T-helper 17 cell (primary cell): ENCODE measurements at places on chromosomes 2 and 18. TPM values are rescaled to one million over a fixed set of nuclear protein-coding genes. Genes with fewer than 3 reads are reported as not detected.

The LYG2 gene
- not detected for total RNA-seq

The HNMT gene
- 0.60 TPM for total RNA-seq

The MAP3K19 gene
- not detected for total RNA-seq

The CD8A gene
- not detected for total RNA-seq

The SP140L gene
- 85.6 TPM for total RNA-seq

The CCDC148 gene
- total RNA-seq: not detected

DNA sequence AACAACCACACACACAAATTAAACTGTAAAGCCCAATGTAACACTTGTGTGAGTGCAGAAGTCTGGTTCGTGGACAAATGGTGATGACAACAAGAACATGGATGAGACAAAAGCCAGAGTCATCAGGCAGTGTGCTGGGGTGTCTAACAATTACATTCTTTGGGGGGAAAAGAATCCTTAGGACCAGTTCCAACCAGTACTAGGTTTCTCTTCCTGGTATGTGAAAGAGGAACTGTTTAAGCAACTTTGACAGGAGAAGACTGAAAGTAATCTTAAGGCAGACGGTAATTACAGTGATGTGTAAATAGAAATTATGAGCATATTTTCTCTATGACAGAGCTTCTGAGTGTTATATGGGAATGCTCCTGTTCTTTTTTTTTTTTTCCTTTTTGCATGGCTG lies 133.4 kb downstream of the AFF3 start:
- no peak for DNase-seq

DNA sequence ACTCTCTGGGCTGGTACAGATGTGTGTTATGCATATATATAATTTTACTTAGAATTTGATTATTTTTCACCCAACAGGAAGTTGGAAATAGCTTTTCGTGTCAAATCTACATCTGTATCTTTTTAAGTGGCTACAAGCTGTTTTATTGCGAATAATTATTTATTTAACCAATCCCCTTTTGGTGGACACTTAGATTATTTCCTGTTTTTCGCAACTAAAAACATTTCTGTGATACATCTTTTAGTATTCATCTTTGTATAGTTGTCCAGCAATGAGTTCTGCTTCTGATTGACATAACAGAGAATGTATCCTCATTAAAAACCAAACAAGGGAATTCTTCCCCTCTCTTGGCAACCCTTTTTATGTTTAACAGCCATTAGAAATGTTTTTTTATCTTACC lies 16.6 kb downstream of the SEC11C start:
- no peak for DNase-seq

- no peak for DNase-seq
These were observed 368.6 kb upstream of the TFPI start for GRCh38 chr2:187922846-187923245.

DNA sequence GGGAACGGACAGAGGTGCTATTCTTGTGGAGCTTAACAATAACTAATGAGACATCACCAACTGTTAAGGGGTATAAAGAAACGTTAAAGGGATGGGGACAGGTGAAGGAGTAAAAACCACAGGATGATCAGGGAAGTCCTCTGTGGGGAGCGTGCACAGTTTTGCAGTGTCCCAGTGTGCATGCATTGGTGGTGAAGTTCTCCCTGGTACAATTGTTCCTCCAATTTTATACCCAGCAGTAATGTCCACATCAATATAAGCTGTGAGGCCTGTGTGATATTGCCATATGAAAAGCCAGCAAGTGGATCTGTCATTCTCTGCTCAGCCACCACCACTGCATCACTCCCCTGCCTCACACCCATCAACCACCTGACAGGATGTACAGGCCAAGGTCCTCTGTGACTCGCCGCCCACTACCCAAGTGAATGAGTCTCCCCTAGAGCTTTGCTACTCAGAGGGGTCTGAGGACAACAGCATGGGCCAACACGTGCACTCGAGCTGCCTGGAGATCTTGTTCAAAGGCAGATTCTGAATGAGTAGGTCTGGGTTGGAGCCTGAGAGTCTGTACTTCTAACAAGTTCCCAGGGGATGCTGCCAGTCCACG lies 4.6 kb downstream of the MLPH start:
- no peak for DNase-seq

DNA sequence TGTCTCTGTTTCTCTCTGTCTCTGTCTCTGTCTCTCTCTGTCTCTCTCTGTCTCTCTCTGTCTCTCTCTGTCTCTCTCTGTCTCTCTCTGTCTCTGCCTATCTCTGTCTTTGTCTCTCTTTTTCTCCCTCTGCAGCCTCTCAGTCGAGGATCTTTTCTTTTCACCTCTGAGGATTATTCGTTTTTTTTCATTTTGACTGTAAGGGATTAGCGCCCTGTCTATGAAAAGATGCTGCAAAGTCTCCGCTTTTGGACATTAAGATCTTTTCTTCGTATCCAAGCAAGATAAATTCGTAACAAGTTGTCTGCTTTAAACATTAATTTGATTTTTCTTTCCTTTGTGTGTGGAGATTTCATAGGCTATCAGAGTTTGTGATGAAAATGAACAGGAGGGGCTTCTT lies 191.2 kb upstream of the TPO start:
- DNase-seq: no peak

- peak; percentile 25 for DNase-seq
These were observed 492.4 kb downstream of the PLCL1 start for GRCh38 chr2:198296665-198297308.

- no peak for DNase-seq
These were observed 123.6 kb downstream of the GPR39 start for GRCh38 chr2:132540166-132540565.
